ENCODE measurements at places on chromosomes 4 and X.

DNA sequence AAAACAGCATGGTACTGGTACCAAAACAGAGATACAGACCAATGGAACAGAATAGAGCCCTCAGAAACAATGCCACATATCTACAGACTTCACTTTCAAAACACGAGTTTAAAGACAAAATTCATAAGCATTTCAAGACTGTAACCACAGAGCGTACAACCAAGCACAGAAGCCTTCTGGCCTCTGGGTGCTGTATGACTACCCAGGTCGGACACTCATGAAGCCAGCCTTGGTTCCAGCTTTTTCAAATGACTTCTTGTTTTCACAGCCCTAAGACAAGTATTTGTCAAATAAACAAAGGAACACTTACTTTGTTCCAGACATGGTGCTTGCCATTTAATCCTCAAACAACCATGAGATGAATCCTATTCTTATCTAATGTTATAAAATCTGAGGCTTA lies 536.1 kb upstream of the NR3C2 start:
- no peak for DNase-seq

DNA sequence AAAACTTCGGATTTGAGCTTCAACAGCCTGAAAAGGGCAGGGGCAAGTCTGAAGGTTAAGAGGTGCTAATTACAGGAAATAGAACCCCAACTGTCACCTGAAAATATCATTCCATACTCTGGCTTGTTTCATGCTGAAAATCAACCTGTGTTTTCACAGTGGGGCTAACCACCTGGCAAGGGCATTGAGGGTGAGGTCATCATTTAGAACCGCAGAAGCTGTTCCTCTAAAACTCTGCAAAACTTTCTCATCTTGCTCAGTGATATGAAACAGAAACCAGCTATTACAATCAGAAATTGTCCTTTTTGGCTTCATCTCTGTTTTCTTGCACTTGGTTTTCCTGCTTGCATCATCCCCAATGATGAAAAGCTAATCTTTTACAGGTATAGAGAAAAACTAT lies 247.6 kb downstream of the DCLK2 start:
- DNase-seq: no peak

DNA sequence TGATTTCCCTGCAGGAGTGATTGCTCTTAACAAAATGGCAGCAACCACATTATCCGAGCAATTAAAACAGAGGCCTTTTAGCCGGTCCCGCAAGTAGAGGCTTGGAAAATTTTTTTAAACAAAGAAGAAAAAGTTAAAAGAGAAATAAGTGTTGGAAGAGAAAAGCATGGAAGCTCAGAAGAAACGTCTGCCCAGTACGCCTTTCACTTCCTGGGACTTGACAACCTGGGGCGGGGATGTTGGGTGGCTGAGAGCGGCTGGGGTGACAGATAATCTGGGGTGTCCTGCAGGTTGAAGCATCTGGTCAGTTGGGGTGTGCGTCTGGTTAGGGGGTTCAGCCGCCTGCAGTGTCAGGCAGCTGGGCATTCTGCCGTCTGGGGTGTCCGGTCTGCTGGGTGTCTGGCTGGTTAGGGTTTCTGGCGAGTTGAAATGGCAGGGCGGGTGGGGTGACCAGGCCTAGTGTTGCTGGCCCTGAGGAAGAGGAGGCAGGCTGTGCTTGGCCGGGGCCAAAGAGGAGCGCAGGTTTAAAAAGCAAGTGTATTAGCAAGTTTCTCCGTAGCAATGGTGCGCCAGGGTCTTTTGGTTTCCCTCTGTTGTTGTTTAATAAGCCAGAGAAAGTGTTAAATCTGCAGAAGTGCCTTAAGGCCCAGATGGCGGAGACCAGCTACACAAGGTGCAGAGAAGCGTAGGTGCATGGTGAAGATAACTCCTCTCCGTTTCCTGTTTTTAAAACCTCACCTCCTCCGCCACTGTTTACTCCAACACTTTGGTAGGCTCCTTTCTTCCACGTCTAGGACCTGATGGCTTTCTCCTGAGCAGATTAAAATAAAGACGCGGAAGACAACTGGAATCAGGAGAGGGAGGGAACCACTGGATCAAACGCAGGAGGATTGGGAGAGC lies 5.6 kb downstream of the HAND2 start:
- DNase-seq: peak; percentile 80

DNA sequence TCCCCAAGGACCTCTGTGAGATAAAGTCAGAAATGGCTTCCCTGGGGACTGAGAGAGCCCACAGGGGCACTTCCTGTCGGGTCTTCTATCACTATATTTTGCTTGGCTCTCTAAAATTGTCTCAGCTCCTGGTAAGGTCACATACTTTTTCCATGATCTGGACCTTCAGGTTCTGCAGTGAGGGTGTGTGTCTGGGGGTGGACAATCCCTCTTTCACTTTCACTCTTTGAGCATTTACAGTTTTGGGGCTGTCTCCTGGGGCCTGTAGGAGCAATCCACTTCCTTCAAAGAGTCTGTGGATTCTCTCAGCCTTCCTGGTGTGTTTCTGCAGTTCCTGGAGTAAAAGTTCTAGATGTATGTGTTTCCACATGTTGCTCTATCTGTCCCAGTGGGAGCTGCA lies 335.7 kb downstream of the FSTL5 start:
- DNase-seq: no peak

DNA sequence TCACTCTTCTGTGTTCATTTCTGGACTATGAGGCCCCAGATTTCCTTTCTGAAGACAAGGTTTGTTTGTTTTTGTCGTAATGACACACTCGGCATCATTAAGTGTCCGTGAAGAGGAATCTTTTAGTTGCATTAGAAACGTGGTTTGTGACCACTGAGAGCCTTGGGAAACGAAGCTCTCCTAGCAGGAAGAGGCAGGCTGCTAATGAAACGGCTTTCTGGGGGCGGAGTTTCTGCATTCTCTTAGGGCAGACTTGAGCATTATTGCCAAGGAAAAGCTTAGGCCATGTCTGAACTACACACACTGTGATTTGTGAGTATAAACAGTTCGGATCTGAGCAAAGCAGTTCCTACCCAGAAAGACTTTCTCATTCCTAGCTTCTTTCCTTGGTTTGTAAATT lies 64.0 kb downstream of the SOX3 start:
- DNase-seq: no peak

- no peak for DNase-seq
Observed at GRCh38 chr4:31088600-31089230, 368.5 kb downstream of the PCDH7 start.

DNA sequence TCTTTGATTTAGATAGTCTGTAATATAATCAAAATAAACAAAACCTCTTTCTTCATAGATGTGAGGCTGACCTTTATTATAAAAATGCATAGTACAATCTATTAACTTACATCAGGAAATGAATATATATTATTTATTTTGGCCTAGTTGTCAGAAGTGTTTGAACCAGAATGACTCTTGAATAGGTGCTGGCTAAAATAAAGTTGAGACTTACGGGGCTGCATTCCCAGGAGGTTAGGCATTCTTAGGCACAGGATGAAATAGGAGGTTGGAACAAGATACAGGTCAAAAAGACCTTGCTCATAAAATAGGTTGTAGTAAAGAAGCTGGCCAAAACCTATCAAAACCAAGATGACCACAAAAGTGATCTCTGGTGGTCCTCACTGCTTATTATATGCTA lies 1193.3 kb upstream of the IGFBP7 start:
- no peak for DNase-seq

DNA sequence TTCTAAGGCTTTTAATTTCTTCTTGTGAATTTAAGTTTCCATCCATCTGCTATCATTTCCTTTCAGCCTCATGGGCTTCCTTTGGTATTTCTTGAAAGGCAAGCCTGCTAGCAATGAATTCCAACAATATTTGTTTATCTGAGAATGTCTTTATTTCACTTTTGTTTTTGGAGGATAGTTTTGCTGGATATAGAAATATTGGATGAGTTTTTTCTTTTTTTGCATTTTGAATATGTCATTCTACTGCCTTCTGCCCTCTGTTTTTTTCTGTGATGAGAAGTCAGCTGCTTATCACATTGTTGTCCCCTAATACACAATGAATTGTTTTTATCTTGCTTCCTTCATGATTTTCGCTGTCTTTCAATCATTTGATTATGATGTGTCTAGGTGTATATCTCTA lies 13.2 kb upstream of the SORCS2 start:
- DNase-seq: no peak

DNA sequence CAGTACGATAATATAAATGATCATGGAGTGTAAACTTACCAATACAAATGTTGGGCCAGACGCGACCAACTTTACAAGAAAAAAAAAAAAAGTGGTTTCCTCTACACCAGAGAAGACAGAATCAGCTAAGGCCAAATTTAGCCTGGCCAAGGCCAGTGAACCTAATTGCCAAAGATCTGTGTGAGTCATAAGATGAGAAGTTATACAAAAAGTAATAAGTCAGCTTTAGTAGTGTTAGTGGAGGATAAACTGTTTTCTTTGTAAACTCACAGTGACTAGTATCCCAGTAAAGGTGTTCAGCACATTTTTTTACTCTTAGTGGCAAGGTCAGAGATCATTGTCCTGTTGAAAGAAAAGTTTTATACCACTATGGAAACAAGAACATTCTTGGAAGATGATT lies 531.4 kb upstream of the TECRL start:
- no peak for DNase-seq

DNA sequence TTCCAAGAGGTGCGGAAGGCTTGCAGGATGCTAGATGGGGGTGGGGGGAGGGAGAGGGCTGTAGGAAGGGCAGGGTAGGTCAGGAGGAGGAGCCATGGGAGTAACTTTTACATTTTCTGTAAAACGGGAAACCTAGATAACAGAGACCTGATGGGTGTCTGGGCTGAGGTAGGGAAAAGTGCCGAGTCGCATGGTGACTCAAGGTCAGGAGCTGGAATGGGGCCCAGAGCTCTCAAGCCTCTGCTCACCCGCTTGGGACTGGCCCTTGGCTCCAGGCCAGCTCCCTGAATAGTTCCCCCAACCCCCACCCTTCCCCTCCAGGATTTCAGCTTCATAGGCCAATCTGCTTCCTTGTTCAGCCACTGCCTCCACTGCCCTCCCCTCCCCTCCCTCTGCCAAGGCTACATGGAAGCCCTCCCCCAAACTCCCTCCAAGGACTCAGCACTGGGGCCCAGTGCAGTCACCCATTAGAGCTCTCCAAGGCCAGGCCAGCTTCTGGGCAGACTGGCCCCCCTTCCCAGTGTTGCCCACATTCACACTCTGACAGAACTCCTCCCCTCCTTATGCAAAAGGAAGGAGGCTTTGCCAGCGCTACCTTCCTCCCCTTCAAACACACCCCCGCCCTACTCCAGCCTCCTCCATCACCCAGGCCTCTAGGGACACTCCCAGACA lies 43.6 kb downstream of the TSC22D3 start:
- DNase-seq: peak; percentile 97

- DNase-seq: no peak
Observed at GRCh38 chr4:25535701-25536473, 119.8 kb upstream of the SLC34A2 start.

All from sigmoid colon (tissue), 7 donors.